Activated CD8-positive, alpha-beta T cell treated with anti-CD3 and anti-CD28 coated beads, Interleukin-2, amount 10 ng/mL, durations not matched to agents 7 days and 5 days (primary cell): ENCODE measurements at places on chromosomes 16 and 17. TPM values are rescaled to one million over a fixed set of nuclear protein-coding genes. Genes with fewer than 3 reads are reported as not detected.

GRCh38 chr17:53633856-53634255, 188.9 kb upstream of the KIF2B start:
- DNase-seq = no peak

Gene GALNS
- total RNA-seq = 33.3 TPM

DNA sequence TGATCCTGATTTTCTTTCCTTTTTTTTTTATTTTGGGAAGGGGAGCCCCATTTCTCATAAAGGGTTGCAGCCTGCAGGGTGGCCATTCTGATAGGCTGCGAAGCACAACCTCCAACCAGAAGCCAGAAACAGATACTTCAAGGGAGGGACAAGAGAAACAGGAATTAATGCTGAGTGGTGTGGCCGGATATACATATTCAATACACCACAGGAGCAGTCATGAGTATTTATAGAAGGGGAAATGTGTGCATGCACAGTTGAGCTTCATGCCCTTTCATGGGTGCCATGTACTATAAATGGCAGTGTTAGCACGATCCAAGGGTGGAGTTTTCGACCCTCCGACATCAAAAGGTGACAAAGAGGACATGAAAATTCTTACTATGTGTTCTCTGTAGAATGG, 320.8 kb downstream of the CBLN1 start:
- no peak for DNase-seq

Gene MYH13
- total RNA-seq = not detected

Gene DLX3
- total RNA-seq = not detected

DNA sequence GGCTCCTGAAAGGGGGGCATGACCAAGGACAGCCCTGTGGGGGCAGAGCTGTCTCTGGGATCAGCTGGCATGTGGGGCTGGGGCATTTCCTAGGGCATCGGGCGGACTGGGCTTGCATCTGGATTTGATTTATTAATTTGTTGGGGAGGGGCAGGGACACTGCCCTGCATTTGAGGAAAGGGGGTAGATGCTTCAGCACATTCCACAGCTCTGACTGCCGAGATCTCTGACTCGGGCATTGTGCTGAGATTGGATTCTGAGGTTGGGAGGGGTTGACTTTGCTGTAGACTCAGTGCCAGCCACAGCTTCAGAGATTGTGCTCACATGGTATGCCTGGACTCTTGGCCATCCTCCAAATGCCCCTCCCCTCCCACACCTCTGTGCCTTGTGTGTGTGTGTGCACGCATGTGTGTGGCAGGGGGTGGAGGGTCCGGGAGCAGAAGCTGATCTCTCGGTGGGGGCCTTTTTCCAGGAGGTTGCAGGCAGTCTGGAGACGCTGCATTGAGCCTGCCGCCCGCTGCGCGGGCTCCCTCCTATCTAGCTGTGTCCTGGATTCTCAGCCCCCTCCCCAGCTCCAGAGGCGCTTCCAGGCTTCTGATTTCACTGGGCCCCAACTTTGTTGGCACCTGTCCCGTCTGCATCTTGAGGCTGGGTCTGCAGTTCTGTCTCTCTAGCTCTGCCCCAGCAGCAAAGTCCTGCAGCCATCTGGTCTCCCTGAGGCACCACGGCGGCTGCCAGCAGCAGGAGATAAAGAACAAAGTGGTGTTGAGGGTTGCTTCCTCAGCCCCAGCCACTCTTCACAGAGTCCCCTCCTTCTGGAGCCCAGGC, 14.9 kb downstream of the IGFBP4 start:
- DNase-seq = no peak

DNA sequence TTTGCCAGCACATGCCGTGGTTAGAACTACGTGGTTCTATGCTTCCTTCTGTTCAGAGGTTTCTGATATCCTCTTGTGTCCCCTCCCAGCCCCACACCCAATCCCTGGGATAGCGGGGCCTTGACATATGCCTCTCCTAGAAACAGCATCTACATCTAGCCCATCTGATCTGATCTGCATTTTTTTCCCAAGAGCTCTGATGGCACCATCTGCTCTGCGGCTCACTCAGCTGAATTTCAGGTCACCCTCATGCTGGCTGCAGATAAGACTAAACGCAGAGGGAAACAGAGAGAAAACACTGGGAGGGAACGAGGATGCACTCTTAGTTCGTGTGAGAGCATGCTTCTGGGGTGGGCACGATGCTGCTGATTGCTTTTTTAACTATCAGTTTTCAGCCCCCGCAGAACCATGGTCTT, 10.7 kb downstream of the WIPI1 start:
- DNase-seq = no peak

- DNase-seq = no peak
Observed at GRCh38 chr16:90037276-90037675, 18.0 kb upstream of the DBNDD1 start.

Gene PITPNC1
- total RNA-seq = 76.5 TPM

DNA sequence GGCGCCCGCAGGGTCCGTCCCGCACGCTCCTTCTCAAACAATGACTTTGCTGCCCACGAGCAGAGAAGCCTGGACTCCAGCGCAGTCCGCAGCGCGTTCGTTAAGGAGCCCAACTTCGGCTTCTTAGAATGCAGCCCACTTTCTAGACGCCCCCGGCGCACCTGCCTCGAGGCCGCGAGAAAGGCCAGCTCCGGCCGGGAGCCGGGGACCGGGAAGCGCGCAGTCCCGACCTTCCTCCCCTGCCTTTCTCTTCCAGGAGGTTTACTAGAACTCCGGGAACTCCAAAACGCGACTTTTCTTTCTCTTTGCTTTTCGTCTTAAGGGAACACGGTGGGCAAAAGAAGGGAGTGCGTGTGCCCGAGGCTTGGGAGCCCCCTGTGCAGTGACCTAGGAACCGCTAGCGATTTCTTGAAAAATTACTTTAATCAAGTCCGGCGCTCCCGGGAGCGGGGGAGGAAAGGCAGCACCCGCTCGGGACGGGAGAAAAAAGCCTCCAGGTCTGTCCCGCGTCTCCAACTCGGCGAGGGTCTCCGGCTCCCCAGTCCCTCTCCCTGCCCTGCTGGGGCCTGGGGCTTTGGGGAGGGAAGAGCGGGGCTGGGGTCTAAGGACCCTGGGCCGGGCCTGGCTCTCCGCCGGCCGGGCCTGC, 2.6 kb downstream of the HNF1B start:
- DNase-seq = no peak

DNA sequence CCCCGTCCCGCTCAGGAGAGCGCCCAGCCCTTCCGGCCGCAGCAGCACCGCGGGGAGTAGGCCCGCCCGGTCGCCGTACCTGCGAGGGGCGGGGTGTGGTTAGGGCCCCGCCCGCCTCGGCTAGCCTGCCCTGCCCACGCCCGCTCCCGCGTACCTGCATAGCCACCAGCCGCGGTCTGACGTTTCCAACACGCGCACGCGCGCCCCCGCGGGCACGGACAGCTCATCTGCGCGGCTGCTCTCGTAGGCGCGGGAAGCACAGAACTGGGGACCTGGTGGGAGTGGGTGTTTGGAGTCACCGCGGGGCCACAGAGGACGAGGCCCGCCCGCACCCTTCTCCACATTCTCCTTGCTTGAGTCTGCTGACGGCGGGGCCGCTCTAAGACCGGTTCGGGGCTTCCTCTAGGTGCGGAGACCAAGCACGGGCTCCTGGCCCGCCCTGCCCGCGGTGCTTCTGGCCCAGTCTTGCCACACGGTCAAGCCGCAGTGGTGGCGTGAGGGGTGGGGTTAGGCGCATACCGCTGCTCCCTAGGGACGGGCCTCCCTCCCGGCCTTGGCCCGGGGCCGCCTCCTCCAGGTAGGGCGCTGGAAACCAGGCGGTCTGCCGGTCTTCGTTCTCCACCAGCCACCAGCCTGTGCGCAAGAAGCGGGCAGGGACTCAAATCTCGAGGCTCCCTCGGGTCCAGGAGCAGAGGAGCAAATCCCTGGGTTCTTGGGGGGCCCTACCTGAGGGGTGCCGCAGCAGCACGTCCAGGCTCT, 1.8 kb downstream of the NOXO1 start:
- DNase-seq = no peak

Gene DNAI2
- total RNA-seq = 0.52 TPM

DNA sequence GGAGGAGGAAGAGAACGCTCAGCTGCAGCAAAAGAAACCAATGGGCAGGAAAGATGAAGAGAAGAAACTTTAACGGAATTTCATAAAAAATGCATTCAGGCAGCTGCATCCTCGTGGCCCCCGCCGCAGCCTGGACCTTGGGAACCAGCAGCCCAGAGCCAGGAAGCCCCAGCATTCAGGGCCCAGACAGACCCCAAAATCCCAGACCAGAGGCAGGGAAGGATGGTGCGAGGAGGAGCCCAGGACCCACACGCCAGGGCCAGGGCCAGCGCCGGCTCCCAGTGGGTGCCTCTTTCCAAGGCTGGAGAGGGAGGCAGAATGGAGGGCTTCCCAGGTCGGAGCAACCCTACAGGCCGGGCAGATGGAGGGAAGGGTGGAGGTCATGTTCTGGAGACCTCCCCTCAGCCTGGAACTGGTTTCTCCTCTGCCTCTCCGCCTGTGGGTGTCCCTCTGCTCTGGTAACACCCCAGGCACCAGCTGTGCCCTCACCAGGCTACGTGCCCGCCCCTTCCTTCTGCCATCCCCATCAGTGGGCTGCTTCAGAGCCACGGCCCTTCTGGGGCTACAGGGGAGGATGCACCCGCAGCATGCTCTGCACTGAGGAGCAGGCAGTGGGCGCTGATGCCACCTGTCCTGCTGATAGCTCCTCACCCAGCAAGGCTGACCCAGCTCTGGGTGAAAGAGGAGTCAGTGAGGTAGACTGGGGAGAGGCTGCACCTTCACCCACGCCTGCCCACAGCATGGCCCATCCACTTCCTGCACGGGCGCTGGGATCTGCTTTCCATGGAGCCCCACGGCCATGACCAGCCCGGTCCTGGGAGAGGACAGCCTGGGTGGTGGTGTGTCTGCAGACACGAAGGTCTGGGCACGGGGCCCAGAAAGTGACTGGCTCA, 1.2 kb upstream of the MIF4GD start:
- DNase-seq = no peak

DNA sequence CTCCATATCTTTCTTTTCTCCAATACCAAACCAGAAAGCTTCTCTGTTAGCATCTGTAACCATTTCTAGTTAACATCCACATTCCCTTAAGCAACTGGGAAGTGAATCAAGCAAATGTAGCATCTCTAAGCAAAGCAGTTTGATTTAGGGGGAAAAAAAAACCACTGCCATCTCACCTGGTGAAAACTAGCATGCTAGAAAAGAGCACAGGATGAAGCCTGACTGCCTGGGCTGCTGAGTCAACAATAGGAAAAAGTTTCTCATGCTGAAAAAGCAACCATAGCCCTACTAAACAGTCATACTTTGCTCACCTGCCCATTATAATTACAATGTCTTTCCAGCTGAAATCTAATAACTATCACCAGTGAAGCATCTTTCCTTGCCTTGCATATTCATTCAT, 139.3 kb downstream of the ANKFN1 start:
- DNase-seq = no peak

Gene NLRC3
- total RNA-seq = 94.6 TPM

- DNase-seq = no peak
Observed at GRCh38 chr17:44854192-44854591, 6.5 kb downstream of the HIGD1B start.
